NCI-H2171 treated with DMSO at 0.1 percent for 48 hours (cell line): ENCODE measurements at places on chromosomes 16 and 17.
A peak's percentile ranks its signal among the peaks of the same experiment; 100 is the strongest.

- DNase-seq: peak; percentile 15
These were observed 32.2 kb downstream of the RHBDL3 start for GRCh38 chr17:32297860-32298259.

GRCh38 chr17:29562615-29563014, 4.2 kb downstream of the ABHD15 start:
- DNase-seq: no peak

DNA sequence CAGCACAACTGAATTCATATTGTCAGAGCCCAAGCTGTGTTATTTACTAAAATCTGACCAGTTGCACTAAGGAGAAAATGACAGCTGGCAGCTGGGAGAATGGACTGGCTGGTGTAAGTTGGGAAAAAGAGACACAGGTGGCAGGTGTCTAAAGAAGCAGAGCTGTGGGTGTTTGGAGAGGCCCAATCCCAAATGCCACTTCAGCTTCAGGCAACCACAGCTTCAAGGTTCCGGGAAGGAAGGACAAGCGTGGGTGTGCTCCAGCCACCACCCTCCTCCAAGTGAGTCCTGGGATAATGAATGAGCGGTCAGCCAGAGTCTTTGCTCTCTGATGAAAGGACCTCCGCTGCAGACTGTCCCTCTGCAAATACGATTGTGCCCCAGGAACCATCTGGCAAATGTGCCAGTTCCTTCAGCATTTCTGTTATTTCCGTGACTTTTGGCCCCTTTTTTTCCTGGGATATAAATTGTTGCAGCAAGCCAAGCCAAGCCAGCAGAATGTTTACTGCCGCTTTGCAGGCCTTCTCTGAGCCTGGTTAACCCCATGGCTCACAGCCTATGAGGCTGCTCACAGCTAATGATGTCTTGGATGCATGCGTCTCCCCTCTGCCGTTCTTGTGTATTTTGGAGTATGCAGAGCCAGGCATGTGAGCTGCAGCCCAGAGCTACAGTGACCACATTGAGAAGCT, 9.5 kb upstream of the RHBDL3 start:
- peak; percentile 15 for DNase-seq

- DNase-seq: no peak
These were observed 4.0 kb downstream of the PRKCA start for GRCh38 chr17:66306446-66306845.

GRCh38 chr17:74063439-74063838, 140.0 kb upstream of the RPL38 start:
- no peak for DNase-seq

DNA sequence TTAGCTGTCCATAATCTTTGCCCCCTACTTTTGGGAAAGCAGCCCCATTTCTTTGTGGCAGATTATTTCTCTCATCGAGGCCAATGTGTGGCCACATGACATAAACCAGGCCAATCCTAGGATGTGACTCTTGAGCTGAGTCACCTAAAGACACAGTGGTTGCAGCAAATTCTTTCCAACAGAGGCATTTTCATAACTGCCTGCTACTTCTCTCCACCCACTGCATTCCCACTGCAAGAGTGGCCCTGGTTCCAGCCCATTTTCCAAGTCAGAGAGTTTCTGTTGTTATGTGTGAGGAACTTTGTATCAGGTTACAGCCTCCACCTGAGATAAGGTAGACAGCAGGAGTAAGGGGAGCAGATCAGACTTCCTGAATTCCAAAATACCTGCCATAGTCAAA, 195.2 kb downstream of the RGS9 start:
- no peak for DNase-seq

- peak; percentile 56 for DNase-seq
These were observed 59.8 kb downstream of the ANKRD11 start for GRCh38 chr16:89430436-89431157.

GRCh38 chr17:50863221-50863843, 2.8 kb downstream of the TOB1 start:
- DNase-seq: no peak

DNA sequence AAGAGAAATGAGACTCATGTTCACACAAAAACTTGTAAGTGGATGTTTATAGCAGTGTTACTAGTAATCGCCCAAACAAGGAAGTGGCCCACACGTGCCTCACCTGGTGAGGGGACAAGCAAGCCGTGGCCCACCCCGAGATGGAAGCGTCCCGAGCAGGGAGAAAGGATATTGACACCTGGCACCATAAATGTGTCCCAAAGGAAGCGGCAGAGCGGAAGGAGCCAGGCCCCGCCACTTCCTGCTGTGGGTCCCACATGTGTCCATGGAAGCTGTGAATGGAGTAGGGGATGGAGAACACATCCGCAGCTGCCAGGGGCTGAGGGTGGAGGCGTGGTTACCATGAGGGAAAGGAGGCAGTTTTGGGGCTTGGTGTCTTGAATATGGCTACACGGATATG, 18.9 kb downstream of the KCNJ18 start:
- no peak for DNase-seq

GRCh38 chr16:31347445-31347844, 7.5 kb upstream of the ITGAX start:
- no peak for DNase-seq

DNA sequence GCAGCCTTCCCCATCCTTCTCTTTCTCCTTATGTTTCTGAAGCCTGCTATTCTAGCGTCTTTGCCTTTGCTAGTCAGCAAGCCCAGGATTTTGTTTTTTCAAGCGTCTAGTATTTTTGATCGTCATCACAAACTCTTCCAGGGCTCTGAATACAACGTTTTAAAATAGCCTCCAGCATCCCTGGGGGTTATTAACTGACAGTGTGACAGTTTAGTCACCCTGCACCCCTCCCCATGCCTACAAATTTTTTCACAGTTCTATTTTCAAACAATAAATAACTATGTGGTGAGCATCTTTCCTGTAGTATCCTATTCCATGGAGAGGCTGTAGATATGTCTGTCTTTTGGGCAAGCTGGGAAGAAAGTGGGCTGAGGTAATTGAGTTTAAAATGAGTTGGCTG, 280.9 kb downstream of the MAP2K4 start:
- DNase-seq: no peak

GRCh38 chr17:11823862-11824261, 173.4 kb downstream of the ZNF18 start:
- peak; percentile 8 for DNase-seq

- DNase-seq: no peak
These were observed 809 bp upstream of the RAB34 start for GRCh38 chr17:28718333-28719020.

GRCh38 chr16:58417600-58417999, 25.3 kb downstream of the GINS3 start:
- DNase-seq: no peak

- DNase-seq: no peak
These were observed 42.0 kb upstream of the KCNJ2 start for GRCh38 chr17:70127221-70127873.

- no peak for DNase-seq
These were observed 207.1 kb downstream of the ZFHX3 start for GRCh38 chr16:72840631-72841381.

DNA sequence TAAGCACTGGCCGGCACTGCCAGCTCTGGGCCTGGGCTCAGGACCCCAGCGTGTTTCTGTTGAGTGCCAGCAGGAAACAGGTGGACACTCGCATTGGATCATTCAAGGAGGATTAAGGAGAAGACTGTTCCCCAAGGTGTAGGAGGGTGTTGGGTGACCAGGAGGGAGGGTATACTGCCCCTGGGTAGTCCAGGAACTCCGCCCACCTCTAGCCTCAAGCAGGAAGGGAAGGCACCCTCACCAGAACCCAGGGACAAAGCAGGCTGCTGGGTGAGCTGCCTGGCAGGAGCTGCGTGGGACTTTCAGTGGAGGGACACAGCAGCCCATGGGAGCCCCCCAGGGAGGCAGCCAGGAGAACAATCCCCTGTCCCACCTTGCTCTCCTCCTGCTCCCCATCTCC, 7.7 kb upstream of the RAB37 start:
- DNase-seq: no peak

- DNase-seq: peak; percentile 1
These were observed 276.0 kb upstream of the ZFHX3 start for GRCh38 chr16:73323880-73324279.

- no peak for DNase-seq
These were observed 484.0 kb downstream of the WWOX start for GRCh38 chr16:78583441-78583840.

- DNase-seq: no peak
These were observed 702 bp upstream of the MARVELD3 start for GRCh38 chr16:71625113-71625850.

DNA sequence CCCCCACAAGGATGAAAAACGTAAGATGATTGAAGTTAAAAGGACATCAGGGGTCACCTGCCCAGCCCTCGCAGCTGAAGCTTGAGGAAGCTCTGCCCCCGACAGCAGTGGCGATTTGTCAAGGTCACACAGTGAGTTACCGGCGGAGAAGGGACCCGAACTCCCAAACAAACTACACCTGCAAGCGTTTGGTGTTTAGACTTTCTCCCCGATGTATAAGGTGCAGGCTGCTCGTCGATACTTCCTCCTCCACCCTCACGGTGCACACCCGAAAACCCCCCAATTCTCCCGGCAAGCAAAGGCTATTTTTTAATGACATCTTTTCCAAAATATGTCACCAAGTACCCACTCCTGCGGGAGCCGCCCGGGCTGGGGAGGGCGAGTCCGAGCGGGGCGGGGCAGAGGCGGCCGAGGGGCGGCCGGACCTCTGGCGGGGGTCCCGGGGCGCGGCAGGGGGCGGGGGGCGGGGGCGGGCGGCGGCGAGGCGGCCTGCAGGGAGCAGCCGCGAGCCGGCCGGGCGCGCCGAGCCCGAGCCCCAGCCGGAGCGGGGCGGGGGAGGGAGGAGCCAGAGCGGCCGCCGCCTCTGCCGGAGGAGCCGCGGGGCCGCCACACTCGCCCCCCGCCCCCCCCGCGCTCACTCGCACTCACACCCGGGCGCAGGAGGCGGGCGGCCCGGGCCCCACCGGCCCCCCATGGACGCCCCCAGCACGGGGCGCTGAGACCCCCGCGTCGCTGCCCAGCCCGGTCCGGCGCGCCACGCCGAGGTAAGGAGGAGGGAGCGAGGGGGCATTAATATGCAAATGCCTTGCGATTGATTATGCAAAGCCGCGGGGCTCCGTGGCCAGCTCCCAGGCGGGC, at the start of gene THRA:
Gene THRA, plus strand, starts transcription at position 637 of the 858 bp plus-strand sequence. CDS start 11,524 bp downstream, outside the sequence.
- DNase-seq: peak; percentile 29

DNA sequence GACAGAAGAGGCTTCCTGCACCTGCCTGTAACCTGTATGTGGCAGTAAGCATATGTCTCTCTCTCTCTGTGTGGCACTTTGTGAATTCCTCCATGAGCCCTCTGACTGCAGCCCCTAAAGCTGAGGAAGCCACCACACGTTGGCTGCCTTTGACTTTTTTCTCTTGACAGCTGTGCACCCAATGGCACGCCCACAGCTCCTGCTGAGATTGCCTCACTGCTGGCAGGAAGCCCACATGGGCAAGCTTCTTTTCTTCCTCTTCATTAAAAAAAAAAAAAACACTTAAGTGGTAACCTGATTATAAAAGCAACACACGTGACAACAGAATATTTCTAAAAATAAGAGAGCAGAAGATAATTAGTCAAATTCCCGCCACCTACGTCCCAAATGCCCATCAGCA, 34.0 kb upstream of the PIRT start:
- peak; percentile 60 for DNase-seq

DNA sequence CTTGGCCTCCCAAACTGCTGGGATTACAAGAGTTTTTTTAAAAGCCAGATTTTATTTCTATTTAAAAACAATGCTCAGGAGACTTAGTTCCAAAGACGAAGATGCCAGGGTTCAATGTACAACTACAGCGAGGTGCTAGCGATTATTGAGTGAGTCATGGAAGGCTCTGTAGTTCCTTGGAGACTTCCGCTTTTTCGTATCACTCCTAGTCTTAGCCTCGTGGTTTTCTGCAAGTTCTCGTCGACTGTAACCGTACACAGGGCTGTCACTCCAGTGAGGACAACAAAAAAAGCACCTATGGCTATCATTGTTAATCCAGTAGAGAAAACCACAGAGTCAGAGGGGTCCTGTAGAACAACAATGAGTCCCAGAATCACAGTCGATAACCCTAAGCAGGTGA, 22.7 kb upstream of the ZC3H7A start:
- no peak for DNase-seq

DNA sequence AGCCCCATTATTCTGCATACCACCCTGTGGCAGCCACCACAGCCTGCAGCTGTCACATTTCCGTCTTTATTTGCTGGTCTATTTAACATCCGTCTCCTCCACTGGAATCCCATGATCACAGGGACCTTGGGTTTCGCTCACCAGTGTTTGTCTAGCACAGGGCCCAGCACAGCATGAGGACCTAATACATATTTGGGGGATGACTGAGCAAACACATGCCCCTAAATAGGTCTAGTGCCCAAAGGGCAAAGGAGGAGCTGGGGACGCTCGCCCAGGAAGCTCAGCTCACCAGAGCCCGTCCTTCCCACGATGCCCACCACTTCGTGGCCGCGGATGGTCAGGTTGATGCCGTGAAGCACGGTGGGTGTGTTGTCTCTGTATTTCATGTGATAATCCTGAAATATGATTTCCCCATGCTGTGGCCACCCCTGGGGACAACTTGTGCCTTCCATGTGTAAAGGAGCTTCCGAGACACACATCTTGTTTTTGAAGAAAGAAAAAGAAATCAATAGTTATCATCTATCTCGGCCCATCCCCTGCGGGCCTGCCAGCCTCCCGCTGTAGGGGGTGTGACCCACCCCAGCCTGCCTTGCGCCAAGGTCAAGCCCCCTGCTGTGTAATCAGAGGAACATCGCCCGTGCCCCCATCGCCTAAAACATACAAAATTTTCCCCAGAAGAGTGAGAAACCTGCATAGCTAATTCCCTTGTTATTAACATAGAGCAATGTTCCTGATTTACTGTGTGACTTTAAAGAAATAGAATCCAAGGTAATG, 21.0 kb upstream of the ABCC12 start:
- no peak for DNase-seq

DNA sequence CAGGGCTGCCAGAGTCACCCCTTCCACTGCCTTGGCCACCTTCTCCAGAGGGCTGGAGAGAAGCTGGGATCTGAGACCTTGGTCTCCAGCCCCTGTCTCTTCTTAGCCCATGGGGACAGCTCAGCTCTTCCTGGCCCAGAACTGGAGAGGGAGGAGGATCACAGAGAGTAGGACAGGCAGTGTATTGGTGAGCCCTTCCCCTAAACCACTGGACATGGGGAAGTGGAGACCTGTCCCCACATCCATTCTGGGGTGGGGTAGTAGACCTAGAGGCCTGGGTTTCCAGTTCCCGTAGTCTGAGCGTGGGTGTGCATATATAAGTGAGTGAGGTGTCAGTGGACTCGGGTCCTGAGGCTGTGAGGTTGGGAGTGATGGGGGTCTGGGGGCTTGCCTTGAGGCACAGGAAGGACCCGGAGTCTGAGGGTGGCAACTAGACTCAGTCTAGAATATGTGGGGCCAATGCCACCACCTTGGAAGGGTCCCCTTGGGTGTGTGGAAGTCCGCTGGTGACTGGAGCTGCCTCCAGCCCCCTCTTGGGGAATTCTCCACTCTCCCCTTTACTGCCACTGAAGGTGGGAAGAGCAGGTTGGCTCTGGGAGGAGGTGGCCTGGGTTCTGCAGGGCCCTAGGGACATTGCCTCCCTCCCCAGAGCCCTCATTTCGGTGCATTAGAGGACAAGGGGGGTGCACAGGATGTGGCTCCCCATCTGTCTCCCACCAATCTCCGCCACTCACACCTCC, 19.9 kb downstream of the GJD3 start:
- DNase-seq: no peak
